Endothelial cell (in vitro differentiated cells): ENCODE measurements at places on chromosomes 12 and 14.
A peak's percentile ranks its signal among the peaks of the same experiment; 100 is the strongest.

GRCh38 chr12:2957816-2958431, 1.3 kb upstream of the TEAD4 start:
- DNase-seq = no peak

- no peak for DNase-seq
Measured at GRCh38 chr12:100868487-100868886, 73.9 kb downstream of the ANO4 start.

DNA sequence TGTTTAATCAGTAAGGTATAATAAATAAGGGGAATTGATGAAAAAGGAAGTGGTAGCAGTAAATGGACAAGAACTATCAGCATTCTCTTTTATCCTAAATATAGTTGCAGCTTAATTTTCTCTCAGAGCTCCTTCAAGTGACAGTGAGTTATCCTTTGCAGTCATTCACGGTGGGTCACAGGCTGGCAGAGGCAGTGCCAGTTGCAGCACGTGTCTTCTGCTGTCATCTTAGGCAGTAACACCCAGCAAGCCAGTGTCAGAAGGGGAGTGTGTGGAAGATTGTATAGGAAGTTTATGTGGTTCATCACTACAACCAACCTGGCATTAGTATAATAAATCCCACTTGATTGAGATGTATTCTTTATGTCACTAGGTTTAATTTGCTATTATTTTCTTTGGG, 170.0 kb downstream of the CCDC91 start:
- DNase-seq = no peak

DNA sequence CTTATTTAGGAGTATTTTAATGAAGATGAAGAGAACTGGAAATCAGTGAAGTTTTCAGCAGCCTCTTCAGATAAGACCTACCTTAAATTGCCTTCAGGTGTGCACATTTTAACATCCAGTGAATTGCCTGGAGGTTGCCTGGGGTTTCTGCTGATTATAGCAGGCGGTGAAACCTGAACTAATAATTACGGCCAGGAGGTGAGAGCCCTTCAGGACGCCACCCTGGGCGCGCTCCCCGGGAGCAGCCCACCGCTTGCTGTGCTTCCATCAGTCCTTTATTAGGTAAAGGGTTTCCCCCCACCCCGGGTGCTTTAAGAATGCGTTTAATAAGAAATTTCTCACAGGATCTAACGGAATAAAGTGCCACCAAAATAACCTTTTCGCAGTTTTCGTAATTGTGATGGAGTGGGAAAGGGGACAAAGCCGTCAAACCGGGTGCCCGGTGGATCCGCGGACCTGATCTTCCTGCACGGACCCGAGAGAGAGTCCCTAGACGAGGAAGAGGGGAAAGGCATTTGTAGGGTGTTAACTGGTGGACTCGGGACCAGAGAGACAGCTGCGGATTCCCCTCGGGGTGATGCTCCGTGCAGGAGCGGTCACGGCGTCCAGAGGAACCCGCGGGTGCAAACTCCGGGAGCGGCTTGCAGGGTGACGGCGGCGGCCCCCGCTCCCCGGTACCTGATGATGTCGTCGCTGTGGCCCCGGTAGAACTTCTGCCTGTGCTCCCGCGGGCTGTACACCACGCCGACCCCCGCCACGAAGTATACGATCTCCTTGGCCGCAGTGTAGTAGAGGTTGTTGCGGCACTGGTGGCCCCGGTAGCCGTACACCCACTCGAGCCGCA, 902 bp downstream of the EML5 start:
- peak; percentile 5 for DNase-seq

DNA sequence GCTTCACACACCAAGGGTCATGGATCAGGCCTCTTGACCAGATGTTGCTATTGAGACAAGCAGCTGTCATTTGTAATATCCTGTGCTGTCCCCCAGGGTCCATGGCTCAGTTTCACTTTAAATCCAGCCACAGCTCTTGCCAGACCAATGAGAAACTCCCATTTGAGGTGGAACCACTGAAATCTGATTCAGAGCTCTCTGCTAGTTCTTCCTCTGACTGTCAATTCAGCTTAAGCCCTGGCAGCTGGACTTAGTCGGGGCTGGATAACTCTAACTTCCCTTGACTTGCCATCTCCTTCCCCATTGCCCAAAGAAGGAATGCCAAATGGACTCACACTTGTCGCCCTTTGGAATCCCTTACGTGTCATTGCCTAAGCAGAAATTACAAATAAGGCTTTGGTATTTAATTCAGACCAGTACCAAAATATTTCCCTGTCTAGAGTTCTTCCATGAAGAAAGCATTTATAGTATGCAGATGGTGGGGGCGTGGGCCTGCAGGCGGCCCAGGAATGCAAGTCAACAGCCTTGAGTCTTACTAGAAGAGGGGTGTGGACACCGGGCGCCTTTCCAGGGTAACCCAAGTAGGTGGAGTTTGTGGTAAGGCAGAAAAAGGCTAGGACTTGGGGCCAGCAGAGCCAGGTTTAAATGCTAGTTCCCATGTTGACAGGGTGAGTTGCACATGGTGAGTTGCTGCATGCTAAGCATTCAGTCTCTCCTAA, 96.9 kb upstream of the TMPO start:
- no peak for DNase-seq

DNA sequence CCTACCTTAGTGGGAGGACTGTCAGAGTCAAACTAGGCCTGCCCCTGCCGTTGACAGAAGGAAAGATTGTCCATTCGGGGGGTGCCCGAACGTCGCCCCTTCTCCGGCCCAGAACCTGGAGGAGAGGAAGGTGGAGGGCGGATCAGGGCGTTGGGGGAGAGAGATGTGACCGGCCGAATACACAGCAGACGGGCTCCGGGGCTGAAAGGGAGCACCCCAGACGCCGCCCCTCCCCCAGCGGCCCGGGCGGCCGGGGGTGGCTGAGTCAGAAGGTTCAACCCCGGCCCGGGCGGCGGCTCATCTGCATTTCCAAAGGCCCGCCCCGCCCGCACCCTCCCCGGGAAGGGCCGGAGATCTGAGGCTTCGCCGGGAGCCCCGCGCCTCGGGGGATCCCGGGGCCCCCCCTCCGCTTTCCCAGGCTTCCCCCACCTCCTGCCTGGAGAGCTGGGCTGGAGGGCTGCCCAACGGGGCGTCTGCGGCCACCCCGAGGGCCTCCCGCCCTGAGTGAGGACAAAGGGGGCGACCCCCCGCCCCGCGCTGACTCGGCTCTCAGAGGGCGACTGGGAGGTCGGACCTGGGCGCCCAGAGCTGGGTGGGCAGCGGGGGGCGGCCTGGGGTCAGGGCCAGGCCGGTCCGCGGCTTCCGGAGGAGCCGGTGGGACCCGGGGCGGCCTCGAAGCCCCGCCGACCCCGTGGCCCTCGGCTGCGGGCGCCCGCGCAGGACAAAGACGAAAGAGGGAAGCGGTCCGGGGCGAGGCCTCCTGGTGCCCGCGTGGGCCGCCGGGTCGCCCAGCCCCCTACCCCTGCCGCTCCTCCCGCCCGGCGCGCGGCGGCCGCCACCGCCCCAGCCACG, 3.7 kb upstream of the SETD1B start:
- DNase-seq = no peak

DNA sequence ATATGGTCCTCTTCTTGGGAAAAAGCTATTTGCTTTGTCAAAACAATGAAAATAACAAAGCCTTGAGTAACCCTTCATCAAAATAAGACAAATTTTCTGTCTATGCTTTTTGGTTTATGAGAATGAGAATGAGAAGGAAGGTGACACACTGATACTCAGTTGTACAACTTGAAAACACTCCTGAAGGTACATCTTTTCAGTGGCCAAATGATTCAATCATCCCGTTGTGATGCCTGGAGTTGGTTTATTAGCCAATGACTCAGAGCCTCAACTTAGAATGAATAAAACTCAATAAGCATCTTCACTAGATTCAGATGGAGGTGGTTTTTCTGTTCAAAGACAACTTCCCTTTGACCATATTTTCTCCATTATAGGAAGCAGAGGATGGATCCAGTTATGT, 7.8 kb upstream of the CALM1 start:
- DNase-seq = no peak

DNA sequence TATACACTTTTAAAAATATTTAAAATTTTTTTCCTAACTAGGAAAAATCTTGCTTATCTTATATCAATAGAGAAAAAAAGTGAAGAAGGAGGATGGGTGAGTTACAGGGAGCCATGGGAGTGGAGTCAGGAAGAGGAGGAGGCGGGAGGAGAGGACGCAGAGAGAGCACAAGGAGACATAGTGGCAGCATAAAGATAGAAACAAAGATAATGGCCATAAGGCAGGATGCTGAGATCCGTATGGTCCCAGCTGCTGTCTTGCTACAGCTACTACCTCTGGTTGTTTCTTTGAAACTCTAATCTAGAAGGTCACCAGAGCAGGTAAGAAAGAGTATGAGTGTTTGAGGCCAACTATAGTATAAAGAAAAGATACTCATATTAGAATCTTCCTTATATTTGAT, 2.6 kb upstream of the SOX5 start:
- no peak for DNase-seq

- no peak for DNase-seq
Measured at GRCh38 chr14:93056166-93056839, 59.4 kb downstream of the ITPK1 start.

- no peak for DNase-seq
Measured at GRCh38 chr12:110351119-110351518, 52.4 kb downstream of the ANAPC7 start.

- DNase-seq = no peak
Measured at GRCh38 chr14:61125867-61126572, 145.0 kb downstream of the SLC38A6 start.

DNA sequence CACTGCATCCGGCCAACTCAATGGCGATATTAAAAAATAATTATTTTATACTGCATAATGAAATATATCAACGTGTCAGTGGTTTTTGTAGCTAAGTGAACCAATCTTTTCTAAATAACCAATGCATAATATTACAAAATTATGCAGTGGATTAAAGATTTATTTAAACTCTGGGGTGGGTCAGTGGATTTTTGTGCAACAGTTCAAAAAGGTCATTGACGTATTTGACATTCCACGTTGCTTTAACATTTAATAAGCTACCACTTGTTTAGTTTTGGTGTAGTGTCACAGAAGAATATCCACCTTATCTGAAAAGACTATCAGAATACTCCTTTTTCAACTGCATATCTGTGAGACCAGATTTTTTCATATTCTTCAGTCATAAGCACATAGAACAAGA, 2.6 kb downstream of the ZC3H14 start:
- DNase-seq = no peak

GRCh38 chr14:98008381-98009113, 1211.4 kb downstream of the VRK1 start:
- no peak for DNase-seq

DNA sequence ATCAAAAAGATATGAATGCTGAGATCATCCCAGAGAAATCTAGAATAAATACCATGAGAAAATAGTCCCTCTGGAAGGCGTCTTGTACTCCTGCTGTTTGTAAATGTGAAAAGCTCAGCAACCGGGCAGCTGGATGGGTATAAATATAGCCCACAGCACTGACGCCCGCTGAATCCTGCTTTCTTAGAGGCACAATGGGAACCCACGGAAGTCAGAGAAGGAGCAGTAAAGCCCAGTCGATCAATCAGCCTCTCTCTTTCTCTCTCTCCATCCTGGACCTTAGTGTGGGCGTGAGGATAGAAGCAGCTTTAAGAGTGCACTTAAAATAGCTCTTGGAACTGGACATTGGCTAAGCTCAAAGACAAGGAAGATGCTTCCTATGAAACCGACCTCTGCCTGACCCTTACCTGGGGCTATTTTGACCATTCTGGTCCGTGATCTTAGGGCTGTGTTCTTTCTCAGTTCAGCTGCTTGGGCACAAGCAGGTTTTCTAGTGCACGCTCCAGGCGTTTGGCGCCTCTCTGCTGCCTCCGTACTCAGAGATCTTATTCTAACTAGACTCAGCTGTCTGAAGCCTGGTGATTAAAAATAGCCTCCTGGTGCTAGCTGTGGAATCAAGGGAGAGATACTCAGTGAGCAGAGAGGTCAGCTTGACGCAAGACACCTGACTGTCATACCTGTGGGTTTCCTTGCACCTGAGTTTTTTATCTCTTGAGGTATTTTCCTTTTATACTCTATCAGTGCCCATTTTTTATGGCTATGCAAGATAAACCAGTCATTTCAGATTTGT, 144.6 kb downstream of the ETV6 start:
- no peak for DNase-seq

GRCh38 chr12:94650143-94651056, at the start of gene TMCC3:
TSS of gene TMCC3 (minus strand) at chr12:94650557. CDS start at chr12:94650430, 127 bp downstream.
- peak; percentile 61 for DNase-seq

DNA sequence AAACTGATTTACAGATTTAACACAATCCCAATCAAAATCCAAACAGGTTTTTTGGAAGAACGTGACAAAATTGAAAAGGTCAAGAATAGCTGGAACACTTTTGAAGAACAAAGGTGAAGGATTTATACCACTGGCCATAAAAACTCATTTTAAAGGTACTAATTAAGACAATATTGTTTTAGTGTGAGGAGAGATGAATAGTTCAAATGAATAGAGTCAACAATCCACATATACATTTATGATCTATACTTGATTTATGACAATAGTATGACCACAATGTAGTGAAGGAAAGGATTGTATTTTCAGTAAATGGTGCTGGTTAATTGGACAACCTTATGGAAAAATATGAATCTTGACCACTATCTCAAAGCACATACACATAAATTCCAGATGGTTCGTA, 29.3 kb downstream of the CCDC175 start:
- DNase-seq = no peak

DNA sequence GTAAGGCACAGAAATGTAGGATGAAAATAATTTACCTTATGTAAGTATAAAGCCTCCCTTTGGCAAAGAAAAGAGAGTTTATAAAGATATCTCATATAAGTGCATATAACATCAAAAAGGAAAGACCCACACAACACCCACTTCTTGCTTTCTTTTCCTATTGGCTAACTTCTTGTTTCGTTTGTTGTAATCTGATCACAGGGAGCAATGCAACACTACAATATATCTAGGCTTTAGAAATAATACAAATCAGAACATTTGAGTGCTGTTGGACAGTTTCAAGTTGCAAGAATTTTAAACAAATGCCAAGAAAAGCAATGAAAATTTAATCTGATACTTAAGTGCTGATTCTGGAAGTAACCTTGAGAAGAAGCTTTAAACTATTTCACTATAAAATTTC, 1.3 kb downstream of the FGD6 start:
- DNase-seq = no peak

- peak; percentile 55 for DNase-seq
Measured at GRCh38 chr12:57983146-57983857, 41.9 kb downstream of the ATP23 start.

DNA sequence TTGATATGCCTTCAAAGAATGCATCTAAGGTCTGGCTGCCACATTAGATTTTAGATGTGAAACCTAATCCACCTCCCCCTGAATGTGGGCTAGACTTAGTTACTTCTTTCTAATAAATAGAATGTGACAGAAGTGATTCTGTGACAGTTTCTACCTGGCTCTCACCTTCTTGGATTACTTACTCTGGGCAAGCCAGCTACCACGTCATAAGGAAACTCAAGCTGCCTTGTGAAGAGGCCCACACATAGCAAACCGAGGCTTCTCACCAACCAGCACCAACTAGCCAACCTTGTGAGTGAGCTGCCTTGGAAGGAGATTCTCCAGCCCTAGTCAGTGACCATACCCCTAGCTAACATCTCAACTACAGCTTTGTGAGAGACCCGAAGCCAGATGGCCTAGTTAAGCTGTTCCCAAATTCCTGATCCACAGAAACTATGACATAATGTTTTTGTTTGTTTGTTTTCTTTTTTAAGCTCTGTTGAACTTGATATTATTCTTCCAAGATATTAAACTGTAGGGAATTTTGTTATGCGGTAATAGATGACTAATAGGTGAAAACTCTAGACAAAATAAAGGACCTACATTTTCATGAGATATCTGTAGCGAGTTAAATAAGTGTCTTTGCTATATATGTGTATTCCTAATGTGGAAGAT, 6.2 kb downstream of the GPR19 start:
- no peak for DNase-seq

GRCh38 chr14:72929316-72930080, 3.2 kb downstream of the DCAF4 start:
- no peak for DNase-seq
